ENCODE measurements at places on chromosomes 13 and 19.

DNA sequence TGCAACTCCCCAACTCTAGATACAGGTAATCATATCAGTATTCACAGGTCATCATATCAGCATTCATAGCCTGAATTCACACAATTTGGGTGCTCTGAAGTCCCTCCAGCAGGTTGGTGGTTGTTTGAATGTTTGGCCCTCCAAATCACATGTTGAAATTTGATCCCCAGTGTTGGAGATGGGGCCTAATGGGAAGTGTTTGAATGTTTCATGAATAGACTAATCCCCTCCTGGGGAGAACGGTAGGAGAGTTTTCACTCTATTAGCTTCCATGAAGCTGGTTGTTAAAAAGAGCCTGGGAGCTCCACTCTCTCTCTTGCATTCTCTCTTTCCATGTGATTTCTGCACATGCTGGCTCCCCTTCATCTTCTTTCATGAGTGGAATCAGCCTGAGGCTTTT, 288.6 kb upstream of the PCDH9 start:
- DNase-seq = no peak

DNA sequence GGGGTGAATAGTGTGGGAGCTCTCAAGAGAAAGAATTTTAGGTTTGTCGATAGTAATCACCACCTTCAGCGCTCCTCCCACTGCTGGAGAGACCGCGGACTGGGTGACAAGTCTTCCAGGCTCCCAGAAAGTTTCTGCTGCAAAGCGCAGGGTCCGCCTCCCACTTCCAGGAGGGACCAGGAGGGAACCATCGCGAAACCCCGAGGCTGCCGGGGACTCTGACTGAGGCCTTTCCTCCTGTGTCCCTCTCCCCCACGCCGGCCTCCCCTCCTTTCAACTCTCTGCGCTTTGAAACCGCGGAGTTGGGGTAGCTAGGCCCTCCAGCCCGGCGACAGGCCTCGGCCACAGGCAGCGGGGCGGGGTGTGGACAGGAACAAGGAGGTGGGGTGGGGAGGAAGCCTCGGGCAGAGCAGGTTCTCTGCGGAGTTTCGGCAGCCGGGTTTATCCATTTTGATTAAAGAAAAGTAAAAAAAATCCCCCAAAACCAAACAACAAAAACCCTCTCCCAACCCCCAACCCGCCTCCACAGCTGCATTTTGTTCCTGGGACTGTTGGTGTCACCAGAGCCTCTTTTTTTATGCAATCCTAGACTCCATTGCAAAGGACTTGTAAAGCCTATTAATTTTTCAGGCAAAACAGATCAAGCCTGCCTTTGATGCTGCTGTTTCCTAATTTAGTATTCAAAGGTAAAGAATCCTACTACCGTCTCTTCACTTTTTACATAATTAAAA, 157.2 kb downstream of the TM9SF2 start:
- peak; percentile 52 for DNase-seq

DNA sequence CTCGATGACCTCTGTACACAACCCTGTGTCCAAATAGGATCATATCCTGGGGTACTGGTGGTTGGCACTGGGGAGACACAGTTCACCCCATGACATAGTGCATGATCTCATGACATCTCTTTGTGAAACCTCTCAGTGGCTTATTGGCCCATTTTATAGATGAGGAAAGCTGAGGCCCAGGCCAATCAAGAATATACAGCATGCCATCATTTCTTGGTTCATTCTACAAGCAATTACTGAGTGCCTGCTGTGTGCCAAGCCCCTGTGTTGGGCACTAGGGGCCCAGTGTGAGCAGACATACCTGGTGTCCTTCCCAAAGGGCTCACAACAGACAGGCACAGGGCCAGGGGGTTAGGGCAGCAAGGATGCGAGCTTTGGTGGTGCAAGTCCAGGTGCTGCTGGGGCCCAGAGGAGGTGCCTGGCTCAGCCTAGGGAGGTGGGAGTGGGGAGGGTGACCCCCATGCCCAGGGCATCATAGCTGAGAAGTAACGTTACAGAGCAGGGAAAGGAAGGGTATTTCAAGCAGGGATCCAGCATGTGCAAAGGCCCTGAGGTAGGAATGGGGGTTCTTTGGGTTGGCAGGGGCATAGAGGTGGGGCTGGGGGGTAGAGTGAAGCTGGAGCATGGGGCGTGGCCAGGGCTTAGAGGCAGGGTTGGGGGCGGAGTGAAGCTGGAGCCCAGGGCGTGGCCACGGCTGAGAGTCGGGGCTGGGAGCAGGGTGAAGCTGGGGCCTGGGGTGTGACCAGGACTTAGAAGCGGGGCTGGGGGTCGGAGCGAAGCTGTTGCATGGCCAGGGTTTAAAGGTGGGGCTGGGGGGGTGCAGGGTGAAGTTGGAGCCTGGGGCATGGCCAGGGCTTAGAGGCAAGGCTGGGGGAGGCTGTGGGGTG, 20.7 kb downstream of the COLGALT1 start:
- no peak for DNase-seq

DNA sequence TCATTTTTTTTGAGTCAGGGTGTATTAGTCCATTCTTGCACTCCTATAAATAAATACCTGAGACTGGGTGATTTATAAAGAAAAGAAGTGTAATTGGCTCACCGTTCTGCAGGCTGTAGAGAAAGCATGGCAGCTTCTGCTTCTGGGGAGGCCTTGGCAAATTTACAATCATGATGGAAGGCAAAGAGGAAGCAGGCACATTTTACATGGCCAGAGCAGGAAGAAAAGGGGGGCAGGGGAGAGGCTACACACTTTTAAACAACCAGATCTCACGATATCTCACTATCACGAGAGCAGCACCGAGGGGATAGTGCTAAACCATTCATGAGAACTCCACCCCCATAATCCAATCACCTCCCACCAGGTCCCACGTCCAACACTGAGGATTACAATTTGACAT, 44.5 kb upstream of the MIR17HG start:
- DNase-seq = no peak

DNA sequence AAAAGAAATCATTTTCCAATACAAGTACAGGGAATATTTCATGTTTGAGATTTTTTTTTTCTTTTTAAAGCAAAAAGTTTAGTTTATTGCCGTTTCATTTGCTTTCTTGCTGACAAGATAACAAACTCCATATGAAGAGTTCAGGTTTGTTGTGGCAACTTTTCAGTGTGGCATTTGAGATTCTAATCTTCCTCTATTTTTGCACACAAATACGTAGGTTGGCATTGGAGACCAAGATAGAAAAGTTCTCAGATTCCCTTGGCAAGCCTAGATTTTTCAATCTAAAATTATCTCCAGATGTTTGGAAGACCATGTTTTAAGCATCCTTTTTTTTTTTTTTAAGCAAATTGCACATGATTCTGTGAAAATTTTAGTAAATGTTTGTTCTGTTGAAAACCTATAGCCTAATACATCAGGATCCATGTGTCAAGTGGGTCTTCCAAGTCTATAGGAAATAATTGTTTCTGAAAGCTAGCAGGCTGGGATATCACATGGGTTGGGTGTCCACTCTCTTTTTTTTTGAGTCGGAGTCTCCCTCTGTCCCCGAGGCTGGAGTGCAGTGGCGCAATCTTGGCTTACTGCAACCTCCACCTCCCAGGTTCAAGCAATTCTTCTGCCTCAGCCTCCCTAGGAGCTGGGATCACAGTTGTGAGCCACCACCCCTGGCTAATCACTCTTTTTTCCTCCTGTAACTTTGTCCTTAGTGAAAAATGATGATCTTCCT, 2.6 kb downstream of the GARRE1 start:
- DNase-seq = no peak

DNA sequence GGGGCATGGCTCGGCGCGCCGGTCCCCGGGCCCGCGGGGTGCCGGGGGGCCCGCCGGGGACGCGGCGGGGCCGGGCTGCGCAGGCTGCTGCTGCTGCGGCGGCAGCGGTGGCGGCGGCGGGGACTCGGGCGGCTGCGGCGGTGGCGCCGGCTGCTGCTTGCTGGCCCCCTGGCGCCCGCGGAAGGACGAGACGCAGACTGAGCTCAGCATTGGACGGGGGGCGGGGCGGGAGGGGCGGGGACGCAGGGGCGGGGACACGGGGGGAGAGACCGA, 368 bp downstream of the KCNC3 start:
- DNase-seq = no peak

- DNase-seq = peak; percentile 60
These were observed 21.7 kb upstream of the ZNF429 start for GRCh38 chr19:21483589-21484170.

DNA sequence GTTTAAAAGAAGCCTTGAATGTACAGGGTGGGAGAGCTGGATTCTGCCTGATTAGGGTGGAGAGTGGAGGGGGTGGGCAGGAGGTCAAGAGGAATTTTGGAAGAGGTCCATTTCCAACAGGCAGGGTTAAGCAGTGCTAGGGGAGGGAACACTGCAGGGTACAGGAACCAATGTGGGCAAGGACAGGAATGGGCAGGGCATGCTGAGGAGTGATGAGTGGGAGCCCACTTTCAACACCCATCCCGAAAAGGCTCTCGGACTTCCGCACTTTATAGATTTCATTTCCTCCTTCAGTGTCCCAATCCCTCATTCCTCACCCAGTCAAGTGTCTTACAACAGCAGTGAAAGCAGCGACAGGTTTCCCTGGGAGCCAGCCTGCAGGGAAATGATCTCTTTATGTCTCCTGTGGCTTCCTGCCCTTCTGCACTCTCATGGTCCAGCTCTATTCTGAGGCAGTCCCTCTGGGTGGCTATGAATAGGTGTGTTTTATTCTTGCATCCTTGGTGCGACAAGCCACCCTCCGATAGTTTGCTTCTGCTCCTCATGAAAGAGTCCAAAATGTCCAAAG, 50.5 kb upstream of the ZNF507 start:
- DNase-seq = no peak

- DNase-seq = no peak
These were observed 8.4 kb upstream of the DCUN1D2 start for GRCh38 chr13:113498905-113499304.

DNA sequence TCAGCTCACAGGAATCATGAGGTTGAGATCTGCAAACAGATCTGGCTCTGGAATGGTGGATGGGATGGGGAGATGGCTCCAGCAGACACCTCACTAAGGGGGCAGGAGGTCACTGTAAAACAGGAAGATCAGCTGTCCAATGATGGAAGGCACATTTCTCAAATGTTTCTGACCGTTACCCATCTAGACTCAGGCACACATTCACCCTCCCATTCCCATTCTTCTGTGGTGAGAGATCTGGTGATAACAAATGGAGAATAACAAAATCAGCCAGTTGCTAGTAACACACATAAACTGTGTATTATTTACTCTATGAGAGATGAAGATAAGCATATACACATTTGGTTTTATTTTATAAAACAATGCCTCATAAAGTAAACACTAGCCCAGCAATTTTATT, 235.9 kb downstream of the TSHZ3 start:
- no peak for DNase-seq

- DNase-seq = peak; percentile 35
These were observed 6.0 kb upstream of the TNFAIP8L1 start for GRCh38 chr19:4633140-4633967.

DNA sequence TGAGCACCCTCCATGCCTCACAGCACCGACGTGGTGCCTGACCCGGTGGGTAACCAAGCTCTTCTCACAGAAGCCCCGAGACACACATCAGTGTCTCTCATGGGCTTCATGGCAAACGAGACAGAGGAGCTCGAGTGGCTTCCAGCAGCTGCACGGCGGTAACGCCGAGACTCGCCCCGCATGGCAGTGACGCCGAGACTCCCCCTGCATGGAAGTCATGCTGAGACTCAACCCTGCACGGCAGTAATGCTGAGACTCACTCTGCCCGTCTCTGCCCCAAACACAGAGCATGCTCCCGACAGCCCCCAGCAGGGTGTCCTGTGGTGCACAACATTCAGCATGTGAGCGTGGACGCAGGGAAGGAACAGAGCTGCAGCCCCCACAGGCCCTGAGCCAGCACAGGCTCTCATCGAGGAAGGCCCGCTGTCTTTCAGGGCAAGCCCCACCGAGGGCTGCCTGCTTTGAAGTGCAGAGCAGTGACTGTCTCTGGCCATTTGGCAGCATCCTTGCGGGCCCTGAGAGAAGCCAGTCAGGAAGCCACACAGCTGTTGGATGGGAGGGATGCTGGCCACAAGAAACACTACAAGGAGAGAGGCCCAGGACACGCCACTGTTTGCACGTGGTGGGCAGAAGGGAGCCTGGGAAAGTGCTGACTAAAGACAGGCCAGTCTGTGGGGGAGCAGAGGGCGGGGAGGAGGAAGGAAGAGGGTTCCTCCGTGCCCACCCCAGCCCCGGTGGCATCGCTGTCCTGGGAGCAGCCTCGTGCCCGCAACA, 9.5 kb downstream of the GAS6 start:
- no peak for DNase-seq

DNA sequence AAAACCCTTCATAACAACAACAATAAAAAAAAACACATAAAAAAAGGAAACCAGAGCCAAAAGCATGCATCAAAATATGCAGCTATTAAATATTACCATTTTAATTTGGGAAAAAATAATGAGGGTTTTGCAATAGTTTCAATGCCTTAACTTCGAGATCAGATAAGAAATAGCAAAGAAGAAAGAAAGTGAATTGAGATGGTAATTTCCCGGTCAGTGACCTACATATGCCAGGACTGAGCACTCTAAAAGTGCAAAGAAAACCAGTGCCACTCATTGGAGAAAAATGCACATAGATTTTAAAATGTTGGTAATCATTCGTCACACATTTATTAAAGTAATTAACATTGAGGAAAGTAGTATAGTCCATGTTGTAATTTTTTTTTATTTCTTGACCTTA, 944.2 kb downstream of the EFNB2 start:
- no peak for DNase-seq

DNA sequence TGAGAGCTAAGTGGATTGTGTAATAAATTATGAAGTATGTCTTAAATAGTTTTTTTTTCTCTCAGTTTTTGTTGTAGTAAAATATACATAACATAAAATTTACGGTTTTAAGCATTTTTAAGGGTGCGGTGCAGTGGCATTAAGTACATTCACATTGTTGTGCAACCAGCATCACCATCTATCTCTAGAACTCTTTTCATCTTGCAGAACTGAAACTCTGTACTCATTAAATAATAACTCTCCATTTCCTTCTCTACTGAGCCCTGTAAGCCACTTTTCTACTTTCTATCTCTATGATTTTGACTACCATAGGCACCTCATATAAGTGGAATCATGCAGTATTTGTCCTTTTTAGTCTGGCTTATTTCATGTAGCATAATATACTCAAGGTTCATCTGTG, 87.1 kb downstream of the GJA3 start:
- DNase-seq = no peak

- DNase-seq = no peak
These were observed 122.4 kb downstream of the DLEU7 start for GRCh38 chr13:50720861-50721671.

DNA sequence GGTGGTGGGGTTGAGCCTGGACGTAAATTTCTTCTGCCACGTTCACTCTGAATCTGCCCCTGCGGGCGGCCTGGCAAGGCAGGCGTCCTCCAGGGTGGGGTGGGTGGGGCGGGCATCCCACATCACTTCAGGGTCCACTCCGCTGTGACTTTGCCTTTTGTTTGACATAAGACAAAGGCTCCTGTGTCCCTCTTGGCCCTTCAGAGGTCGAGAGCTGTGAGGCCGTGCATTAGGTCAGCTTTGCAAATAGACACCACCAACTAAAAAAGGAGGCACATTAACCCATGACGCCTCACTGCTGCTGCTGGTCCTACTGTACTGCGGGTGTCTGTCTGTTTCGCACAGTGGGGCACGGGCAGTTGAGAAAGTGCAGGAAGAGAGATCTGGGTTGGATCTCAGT, 10.5 kb upstream of the ZNF536 start:
- DNase-seq = no peak
